ENCODE measurements at places on chromosomes 12 and 14. TPM values are rescaled to one million over a fixed set of nuclear protein-coding genes. Genes with fewer than 3 reads are reported as not detected.

DNA sequence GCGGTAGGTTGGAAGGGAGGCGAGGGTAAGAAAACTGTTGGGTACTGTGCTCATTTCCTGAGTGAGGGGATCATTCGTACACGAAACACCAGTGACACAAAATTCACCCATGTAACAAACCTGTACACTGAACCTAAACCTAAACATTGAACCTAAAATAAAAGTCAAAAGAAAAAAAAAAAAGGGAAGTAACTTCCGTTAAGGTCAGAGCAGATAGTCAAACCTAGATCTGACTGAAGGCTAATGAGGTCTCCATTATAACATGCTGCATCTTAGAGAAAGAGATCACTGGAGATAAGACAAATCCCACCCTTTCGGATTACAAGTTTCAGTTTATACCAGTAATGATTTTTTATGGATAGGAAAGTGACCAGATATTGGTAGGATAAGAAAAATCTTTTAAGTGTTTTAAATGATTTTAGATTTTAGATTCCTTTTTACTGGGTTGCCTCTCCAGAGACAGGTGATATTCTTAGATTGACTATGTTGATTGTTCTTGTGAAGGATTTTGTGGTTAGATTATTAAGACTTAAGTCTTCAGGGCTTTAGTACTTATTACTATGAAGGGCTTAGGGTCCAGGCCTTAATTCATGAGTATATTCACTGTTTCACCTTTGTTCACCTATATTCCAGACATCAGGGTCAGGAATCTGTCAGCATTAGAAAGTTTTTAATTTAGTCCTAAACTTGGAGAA is 11.2 kb upstream of the NCKAP1L start:
- DNase-seq, result no peak

DNA sequence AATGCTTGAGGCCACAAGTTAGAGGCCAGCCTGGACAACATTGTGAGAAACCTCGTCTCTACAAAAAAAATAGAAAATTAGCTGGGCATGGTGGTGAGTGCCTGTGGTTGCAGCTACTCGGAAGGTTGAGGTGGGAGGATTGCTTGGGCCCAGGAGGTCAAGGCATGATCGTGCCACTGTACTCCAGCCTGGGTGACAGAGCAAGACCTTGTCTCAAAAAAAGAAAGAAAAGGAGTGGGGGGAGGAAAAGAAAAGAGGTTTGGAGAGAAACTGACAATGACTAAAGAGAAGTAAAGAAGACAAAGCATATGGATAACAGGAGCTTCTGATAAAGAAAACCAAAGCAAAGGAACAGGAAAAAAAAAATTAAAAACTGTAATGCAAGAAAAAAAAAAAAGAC is 37.4 kb upstream of the SELPLG start:
- no peak for DNase-seq

GPR137C gene
- 0.26 TPM for total RNA-seq

EFS gene
- total RNA-seq, result 5.4 TPM

INHBC gene
- not detected for total RNA-seq

DNA sequence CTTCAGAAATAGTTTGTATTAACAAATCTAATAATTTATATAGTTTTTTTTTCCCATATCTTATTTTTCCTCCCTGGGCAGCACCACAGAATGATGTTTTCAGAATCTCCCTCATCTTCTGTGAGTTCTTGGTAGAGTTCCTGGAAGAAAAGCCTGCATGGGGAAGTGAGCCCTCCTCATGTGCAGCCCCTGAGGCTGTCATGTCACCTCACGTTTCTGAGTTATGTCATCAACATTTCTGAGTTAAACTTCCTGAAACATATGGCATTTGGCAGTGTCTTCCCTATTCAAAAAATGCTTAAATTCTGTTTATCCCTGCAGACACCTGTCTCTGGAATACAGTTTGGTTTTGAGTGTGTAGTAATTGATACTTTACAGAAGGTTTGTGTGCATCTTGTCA is 979.0 kb downstream of the TMEM121 start:
- no peak for DNase-seq

SERPINA6 gene
- not detected for total RNA-seq

- no peak for DNase-seq
Measured at GRCh38 chr14:54047645-54048308, 91.2 kb upstream of the BMP4 start.

- DNase-seq, result no peak
Measured at GRCh38 chr12:3350432-3350831, 140.6 kb upstream of the PRMT8 start.

DNA sequence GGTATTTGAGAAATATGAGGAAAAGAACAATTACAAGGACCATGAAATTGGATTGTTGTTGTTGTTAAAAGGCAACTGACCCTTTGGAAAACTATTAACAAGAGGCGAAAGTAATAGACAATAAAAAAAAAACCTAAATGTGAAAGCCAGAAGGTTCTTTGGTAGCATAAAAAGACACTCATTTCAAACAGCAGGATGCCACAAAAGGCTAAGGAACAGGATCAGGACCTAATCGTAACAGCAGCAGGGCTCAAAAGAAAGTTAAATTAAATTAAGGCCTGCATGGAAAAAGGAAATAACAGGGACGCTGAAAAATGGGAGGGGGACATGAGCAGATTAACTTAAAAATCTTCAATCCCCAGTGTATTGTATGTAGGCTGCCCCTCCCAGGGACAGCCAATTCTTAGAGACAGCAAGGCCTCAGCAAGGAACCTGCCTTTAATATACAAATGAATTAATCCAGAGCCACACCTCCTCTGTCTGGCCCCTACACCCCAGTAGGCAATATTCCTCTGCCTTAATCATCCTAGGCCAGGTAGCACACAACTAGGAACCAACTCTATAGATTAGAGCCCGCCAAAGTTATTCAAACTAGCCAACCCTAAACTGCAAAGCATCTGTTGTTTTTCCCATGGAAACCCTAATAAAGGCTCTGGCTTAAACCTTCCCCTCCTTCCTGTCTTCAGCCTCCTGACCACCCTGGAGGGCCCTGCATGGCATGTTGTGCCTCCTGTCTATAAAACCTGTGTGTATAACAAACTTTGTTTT is 28.4 kb upstream of the AP4S1 start:
- no peak for DNase-seq

RFX4 gene
- total RNA-seq, result not detected

PLEKHD1 gene
- 0.26 TPM for total RNA-seq

CLEC14A gene
- not detected for total RNA-seq

- no peak for DNase-seq
Measured at GRCh38 chr12:108896336-108896735, 16.4 kb downstream of the DAO start.

VRTN gene
- total RNA-seq, result not detected

DNA sequence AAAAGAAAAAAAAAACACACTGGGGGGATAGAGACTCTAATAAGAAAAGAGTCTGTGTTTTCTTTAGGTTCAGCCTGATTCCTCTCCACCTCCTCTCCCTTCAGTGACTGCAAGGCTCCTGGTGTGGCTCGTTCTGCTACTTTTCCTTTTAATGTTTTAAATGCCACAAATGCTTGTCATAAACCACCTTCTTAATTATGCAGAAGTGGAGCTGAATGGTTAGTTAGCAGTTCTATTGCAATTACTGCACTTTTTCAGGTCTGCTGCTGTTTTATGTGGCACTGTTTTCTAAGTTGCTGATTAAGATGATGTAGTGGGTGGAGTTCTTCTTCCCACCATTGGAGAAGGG is 878.1 kb downstream of the DIO2 start:
- no peak for DNase-seq

CMA1 gene
- total RNA-seq, result not detected

DNA sequence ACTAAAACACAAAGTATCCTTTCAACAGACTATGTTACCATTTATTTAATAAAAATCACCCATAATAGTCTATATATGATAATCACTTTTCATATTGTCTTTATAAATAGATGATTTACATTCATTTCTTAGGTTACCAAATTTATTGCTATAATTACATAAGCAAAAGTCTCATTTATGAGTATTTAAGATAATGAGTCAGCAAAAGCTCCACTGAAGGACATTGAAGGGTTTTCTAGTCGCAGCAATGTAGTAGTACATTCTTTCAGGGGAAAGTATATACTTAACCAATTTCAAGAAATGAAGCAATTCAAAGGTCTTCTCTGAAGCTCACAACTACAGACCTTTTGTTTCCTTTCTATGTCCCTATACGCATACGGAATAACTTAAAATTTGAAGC is 110.9 kb downstream of the NOVA1 start:
- DNase-seq, result no peak

WDR89 gene
- 15.1 TPM for total RNA-seq

GRCh38 chr12:45121224-45121623 is 70.3 kb upstream of the DBX2 start:
- DNase-seq, result no peak

CLEC6A gene
- under 0.01 TPM for total RNA-seq

- no peak for DNase-seq
Measured at GRCh38 chr12:12201274-12201758, 65.5 kb downstream of the LRP6 start.

GRCh38 chr14:51242545-51243490 is 2.8 kb downstream of the TMX1 start:
- no peak for DNase-seq
